Fibroblast of skin of left biceps (primary cell): ENCODE measurements at places on chromosomes 4 and X.

GRCh38 chr4:58368221-58368620 is 1258.0 kb upstream of the IGFBP7 start:
- DNase-seq: no peak

DNA sequence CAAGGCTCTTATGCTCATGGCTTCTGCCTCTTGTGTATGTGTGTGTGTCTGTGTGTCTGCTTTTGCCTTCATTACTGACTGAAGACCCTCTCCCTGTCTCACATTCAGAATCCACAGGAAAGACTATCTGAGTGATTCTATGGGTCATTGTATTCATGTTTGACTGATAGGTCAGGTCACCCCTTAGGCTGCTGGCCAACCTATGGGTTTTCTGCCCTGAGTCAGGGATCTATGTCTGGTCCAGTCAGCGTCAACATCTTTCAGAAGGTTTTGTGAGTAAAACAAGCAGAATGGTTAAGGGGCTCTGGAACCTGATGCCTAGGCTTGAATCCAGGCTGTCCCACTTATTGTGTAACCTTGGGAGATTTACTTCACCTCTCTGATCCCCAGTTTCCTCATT is 30.5 kb downstream of the NHSL2 start:
- no peak for DNase-seq

GRCh38 chr4:124863040-124863545 is 150.6 kb upstream of the ANKRD50 start:
- no peak for DNase-seq

- DNase-seq: no peak
Measured at GRCh38 chr4:11152684-11153083, 276.0 kb downstream of the HS3ST1 start.

DNA sequence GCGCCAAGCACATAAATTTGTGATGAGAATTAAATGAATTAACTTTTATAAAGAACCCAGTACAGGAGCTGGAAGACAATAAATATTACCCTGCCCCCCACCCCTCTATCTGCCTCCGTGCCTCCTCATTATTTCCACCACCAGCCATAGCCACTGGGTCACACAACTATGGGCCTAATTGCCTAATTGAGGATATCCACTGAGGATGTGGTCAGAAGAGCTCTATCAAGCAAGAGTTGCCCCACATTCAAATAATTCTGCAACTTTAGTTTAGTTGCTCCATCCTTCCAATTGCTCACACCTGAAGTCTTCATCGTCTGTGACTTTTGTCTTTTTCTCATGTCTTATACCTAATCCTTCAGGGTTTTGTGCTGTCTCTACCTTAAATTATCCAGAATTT is 9.5 kb upstream of the CXCL8 start:
- DNase-seq: no peak

DNA sequence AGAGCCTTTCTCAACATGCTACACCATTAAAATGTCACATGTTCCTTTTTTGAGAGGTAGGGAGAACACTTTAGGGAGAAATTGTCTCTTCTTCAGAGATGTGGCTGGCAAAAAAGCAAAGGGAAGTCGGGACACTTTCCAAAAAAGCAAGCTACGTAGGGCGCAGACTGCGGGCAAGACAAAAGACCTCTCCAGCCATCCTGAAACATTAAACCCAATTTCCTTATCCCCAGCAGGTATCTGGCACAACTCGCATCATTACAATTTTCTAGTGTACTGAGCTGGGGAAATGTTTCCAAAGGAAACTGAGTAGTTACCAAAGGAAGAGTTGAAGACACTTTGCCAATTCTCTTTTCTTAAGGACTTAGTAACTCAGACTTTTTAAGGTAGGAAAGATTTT is 116.0 kb downstream of the PACRGL start:
- no peak for DNase-seq

DNA sequence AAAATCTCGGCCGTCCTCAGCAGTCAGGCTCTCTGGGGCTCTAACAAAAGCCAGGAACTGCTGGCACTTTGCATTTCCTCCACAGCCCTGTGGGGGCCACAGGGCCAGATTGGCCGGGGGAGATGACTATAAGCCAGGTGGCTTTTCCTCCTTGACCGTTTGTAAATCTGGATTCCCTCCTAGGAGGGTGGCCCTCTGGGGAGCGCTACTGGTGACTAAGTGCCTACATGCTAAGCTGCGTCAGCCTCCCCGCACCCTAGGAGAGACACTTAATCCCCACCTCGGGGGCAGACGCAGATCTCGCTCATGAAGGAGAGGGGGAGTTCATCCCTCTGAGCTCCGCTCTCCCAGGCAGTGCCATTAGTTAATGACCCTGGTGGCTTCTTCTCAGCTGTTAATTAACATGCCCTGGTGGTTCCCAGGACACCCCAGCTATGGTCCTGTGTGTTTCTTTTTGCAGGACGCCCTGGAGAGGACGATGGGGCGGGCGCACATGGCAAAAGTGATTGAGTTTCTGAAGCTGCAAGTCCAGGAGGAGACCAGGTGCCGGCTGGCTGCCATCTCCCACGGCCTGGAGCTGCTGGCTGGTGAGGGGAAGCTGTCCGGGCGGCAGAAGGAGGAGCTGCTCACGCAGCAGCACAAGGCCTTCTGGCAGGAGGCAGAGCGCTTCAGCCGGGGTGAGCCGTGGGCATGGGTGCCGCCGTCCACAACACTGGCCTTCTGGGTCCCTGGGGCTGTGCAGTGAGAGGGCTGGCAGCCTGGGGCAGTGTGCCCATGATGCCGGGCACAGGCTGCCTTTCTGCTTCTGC is 41.6 kb downstream of the EVC start:
- no peak for DNase-seq

DNA sequence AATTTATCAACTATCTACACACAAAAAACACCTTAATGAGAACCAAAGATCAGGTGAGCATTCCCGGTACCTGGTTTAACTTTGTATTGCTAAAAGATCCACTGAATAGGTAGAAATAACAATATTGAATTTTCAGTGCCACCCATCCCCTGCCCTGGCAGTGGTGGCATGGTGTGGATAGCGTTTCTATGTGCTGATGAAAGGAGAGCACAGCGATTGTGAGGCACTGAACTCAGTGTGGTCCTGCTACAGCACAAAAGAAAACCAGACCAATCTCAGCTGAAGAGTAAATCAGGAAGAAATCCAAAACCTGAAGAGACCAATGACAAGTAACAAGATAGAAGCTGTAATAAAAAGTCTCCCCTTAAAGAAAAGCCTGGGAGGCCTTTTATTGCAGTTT is 984.6 kb upstream of the AGA start:
- DNase-seq: no peak

- DNase-seq: no peak
Measured at GRCh38 chr4:27648416-27648815, 787.8 kb downstream of the STIM2 start.

GRCh38 chr4:52755426-52755825 is 4.2 kb upstream of the ERVMER34-1 start:
- no peak for DNase-seq
